ENCODE measurements at places on chromosomes 16 and 17.

GRCh38 chr17:39996800-39997199 lies 16.2 kb downstream of the PSMD3 start:
- no peak for DNase-seq

DNA sequence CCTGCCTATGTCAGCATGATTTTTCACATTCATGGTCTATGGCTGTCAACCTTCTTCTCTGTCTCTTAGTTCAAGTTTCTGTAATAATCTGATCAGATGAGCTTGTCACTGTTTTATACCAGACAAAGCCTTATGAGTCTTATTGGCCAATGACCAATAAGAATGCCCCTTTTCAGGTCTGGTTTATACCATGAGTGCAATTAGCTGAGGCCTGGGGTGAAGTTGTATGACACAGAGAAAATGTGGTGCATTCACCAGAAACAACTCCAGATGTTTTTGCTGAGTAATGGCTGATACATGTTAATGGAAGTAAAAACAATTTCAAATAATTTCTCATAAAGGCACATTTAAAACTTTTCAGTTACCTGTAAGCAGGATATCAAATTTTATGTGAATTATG lies 218.6 kb upstream of the CDH8 start:
- no peak for DNase-seq

- no peak for DNase-seq
Measured at GRCh38 chr17:6548578-6549330, 7.6 kb downstream of the PITPNM3 start.

GRCh38 chr16:83550183-83550569 lies 257.6 kb upstream of the HSBP1 start:
- DNase-seq, result no peak

DNA sequence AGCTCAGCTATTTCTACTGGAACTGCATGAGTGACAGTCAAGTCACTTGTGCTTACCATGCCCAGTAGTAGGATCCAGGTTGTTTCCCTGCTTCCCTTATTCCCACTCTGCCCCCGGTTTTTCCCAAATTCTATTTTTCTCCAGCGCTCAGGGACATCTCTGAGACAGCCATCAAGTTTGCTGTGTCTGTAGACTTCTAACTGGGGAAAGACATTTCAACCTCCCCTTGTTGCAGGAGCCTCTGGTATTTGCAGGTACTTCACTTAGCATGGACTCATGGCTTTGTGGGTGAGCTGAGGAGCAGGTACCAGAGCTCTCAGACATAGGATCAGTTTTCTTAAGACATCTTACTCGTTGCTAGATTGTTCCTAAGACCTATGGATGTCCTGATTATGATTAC lies 801.6 kb upstream of the RBFOX1 start:
- no peak for DNase-seq

DNA sequence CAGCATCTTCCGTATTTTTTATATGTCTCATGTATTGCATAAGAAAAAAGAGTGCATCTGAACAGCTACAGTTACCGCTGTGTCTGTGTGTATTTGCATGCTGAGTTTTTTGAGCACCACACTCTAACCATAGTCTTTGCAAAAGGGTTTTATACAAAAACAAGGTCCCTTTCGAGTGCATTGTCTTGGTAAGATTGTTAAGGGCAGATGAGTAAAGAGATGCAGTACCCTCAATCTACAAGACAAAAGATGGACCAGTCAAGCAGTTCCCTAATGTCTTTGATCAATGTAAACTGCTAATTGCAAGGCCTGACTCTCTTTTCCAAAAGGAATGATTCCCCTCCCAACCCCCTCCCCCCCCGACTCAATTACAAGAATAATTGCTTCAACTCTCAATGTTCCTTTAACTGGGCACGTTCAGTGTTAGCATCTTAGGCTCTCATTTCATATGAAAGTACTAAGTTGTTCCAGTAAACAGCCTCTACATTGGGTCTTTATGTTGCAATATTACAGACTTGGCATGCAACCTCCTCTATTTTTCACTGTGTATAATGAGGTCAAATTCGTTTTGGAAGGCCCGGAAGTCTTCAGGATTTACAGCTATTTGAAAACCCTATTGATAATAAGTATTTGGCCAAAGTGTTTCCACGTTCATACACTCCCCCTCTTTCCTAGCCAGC lies 471.4 kb upstream of the RBFOX1 start:
- no peak for DNase-seq

DNA sequence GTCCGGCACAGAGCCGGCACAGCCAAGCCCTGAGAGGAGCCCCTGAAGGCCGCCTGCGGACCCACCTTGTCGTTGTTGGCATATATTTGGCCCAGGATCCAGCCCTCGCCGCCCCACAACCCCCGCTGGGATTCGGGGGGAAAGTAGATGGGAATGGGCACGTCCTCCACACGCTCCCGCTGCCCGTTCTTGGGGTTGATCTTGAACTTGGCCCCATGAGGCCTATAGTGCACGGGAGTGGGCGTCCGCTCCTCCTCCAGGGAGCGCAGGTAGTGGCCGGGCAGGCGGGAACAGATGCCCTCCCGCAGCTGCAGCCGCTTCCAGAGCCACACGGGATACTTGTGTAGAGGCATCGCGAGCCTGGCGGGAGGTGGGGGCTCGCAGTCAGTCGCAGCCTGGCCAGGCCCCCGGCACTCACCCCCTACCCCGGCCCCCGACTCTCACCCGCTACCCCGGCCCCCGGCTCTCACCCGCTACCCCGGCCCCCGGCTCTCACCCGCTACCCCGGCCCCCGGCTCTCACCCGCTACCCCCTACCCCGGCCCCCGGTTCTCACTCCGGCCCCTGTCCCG lies 387 bp downstream of the MRPL28 start:
- no peak for DNase-seq

DNA sequence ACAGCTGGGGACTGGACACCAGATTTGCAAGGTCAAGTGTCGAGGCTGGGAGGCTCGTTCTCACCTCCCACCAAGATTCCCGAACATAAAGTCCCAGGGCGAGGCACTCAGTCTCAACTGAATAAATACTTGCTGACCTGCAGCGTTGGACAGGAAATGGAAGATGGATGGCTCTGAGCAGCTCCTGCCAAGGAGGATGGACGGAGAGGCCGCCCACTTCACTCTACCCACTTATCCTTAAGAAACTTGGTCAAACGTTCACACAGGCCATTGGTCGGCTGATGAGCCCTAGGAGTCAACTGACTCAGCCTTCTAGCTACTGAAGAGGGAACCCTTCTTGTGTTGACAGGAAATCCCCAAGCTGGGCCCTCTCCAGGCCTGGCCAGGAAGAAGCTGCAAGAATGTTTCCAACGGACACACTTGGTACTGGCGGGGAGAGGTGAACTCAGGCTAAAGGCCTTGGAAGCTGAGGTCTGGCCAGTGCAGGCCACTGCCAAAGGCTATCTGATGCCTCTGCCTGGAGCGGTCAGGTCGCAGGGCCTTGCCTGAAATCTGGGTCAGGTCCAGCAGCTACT lies 50.0 kb downstream of the VAC14 start:
- DNase-seq, result peak; percentile 97

DNA sequence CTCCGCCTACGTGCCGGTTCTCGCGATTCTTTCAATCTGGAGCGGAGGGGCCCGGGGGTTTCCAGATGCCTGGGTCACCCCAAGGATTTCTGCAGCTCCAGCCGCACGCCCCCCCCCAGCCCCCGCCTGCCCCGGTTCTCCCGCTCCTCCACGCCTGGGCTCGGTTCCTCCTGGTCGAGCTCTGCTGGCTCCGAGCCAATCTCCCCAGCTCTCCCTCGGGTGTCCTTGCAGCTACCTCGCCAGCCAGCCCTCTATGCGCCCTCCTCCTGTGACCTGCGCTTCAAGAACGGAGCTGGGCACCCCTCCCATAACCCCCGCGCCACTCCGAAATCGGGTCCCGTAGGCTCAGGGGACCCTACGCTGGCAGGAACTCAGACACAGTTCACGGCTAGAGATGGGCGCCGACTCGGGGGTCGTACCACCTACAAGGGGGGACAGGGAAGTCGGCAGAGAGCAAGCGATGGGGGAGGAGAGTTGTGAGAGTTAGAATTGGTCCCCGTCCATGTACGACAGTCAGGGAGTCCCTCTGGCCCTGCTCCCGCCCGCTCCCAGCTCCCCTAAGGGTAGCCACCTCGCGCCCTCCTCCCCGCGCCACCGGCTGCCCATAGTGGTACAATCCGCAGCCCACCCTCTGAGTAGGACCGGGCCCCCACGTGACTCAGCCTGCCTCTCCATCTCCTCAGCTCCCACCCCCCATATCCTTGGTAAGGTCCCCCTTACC lies 961 bp downstream of the FGF11 start:
- DNase-seq, result peak; percentile 61

GRCh38 chr17:20214794-20215193 lies 205.6 kb downstream of the SPECC1 start:
- DNase-seq, result no peak

DNA sequence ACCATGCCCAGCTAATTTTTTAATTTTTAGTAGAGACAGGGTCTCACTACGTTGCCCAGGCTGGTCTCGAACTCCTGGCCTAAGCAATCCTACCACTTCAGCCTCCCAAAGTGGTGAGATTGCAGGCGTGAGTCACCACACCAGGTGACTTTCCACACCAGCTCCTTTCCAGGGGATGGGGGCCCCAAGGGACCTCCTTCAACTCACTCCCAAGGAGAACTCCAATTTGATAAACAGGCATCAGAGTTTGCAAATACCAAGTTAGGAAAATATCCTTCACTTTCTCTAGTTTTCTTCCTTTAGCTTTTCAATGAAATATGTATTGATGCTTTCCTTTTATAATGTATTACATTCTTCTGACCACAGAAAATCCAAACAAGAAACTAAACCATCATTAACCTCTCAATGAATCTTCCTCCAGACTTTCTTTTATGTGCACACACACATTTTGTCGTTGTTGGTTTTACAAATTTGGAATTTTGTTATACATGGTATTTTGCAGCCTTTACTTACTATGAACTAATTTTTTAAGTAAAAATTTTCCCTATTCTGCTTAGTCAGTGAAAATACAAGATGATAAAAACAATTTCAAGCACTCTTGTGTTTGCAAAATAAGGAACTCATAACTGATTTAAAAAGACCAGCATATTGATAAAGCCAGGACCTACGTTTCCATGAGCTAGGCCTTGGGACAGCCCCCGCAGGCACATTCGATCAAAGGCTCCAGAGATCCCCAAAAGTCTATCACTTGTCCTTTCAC lies 32.0 kb downstream of the GAS7 start:
- no peak for DNase-seq

GRCh38 chr17:61183793-61184192 lies 215.8 kb upstream of the TBX2 start:
- no peak for DNase-seq

DNA sequence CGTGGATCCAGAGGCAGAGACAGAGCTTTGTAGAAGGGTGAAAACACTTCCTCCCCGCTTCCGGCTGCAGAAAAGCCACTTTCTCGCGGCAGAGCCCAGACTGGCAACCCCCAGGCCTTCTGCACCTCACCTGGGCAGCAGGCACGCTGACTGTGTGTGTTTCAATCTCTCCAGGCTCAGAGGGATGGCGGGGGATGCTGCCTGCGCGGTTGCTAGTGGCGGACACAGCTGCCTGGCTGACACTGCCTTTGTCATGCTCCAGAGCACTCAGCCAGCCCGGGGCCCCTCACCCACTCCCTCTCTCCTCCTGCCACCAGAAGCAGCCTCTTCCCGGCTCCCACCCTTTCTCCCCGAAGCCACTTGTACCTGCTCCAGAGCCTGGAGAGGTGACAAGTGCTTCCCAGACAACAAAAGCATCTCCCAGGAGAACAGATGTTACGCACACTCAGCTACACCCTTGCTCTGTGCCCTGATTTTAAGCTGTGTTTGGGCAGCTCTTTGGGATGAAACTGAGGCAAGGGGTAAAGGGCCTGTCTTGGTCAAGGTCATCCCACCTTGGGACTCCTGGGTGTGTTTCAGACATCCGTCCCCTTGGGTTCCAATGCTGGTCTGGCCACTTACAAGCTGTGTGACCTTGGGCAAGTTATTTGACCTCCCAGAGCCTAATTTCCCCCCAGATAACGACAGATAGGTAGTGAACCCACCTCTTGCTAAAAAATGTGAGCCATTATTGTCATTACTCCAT lies 9.2 kb upstream of the GLIS2 start:
- no peak for DNase-seq

- no peak for DNase-seq
Measured at GRCh38 chr16:1657841-1658240, 20.2 kb upstream of the JPT2 start.

DNA sequence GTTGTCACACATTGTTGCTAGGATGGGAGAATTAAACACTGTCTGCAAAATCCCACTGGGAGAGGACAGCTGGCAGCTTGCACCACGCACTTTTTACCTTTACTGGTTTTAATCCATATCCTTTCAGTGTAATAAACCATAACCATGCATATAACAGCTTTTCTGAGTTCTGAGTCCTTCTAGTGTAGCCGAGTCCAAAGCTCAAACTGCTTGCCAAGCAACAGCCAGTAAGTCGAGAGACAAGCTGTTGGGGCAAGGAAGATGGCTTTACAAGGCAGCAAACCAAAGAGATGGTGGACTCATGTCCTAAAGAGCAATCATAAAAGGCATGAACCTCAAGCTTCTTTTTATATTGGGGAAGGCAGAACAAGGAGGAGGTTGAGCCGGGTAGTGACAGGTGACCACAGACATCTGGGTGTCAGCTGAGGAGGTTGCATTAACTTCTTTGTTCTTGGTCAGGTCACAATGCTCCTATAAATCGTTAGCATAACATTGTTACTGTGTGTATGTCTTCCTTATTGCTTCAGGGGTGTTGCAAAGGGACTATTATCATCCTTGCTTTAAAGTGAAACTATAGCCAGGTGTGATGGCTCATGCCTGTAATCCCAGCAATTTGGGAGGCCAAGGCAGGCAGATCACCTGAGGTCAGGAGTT lies 7.3 kb upstream of the CD300H start:
- DNase-seq, result no peak

GRCh38 chr16:24085666-24086065 lies 170.5 kb upstream of the CACNG3 start:
- DNase-seq, result no peak

DNA sequence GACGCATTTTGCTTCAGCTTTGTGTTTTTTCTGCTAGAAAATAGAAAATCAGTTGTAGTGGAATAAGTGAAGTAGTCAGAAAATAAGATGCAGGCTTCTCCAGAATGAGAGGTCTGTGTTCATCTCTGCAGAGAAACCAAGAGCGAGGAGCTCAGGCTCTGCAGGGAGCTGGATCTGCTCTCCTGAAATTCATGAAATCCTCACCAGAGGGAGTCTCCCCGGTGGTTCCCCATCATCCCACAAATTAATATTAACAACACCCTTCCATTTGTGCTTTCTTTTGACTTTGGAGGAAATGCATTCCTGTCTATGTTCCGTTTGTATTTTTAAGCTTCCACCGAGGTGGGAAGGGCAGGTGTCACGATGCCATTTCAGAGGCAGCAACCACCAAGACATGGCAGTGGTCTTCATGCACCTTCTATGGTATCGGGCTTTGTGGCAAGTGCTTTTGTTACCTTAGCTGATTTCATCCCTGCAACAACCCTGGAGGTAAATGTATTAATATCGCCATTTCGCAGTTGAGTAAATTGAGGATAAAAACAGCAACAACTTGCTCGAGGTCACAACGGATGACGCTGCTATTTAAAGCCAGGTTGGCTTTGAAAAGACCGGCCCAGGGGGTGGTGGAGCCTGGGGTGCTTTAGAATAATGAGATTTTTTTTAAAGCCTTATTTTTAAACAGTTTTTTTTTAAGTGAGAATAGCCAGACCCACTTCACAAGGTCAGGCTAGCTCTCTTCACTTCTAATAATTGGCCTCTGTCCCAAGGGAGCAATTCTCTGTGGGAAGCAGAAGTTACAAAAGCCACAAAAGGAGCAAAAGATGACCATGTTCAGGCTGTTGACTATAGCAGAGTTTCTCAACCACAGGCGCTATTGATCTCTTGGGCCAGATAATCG lies 367.6 kb upstream of the ERCC4 start:
- no peak for DNase-seq

- no peak for DNase-seq
Measured at GRCh38 chr17:58332778-58333735, 4.5 kb upstream of the TSPOAP1 start.

- DNase-seq, result no peak
Measured at GRCh38 chr17:80998748-80999535, 7.3 kb downstream of the CHMP6 start.
